Esophagus mucosa (tissue), 1 donor: ENCODE measurements at places on chromosomes 2 and 18. TPM values are rescaled to one million over a fixed set of nuclear protein-coding genes. Genes with fewer than 3 reads are reported as not detected.

The PFN4 gene
- total RNA-seq = 0.24 TPM

DNA sequence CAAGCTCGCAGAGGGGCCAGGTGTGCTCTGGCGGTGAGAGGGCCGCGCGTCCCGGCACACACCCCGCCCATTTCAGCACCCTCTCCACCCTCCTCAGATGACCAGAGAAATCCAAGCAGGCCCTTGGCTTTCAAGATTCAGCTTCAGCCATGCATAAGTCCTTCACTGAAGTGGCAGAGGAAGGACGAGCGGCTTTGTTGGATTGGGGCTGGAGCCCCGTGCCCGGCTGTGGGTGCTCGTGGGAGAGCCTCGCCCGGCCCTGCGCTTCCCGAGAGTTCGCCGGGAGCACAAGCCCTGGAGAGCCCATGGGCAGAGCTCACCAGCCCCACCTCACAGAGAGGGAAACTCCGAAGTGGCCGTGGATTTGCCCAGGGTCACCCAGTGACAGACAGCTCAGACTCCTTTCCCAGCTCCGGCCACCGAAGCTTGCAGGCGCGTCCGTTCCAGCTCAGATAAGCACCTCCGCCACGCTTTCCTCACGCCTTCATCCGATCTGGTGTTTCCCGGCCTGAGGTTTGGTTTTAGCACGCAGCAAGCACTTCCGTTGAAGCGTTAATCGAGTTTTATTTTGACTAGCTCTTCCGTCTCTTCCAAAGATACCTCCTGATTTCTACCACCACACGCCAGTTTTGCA lies 45.6 kb upstream of the MTCL1 start:
- ATAC-seq = no peak

GRCh38 chr2:218259099-218259961 lies 1.5 kb upstream of the GPBAR1 start:
- peak; percentile 16 for ATAC-seq

DNA sequence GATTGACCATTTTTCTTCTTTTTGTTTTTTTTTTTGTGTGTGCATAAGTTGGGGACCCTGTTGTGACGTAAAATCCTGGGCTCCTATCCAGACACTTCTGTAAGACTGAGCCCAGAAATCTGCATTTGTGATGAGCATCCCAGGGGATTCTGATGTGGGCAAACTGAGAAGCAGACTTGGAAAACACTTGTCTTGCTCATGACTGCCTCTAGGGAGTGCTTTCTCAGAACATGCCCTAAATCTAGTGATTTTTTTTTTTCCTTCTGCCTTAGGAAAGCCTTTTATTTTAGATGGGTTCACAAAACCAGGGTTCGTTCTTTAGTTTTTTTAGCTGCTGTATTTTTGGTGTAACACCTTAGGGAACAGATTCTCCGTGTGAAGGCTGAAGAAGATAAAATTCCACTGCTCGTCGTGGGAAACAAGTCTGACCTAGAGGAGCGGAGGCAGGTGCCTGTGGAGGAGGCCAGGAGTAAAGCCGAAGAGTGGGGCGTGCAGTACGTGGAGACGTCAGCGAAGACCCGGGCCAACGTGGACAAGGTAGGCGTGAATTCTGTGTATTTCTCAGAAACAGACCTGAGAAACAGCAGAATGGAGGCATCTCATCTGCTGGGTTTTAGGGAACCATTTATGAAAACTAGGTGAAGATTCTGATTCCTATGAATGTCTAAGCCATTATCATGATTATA lies 36.7 kb downstream of the RALB start:
- ATAC-seq = no peak

DNA sequence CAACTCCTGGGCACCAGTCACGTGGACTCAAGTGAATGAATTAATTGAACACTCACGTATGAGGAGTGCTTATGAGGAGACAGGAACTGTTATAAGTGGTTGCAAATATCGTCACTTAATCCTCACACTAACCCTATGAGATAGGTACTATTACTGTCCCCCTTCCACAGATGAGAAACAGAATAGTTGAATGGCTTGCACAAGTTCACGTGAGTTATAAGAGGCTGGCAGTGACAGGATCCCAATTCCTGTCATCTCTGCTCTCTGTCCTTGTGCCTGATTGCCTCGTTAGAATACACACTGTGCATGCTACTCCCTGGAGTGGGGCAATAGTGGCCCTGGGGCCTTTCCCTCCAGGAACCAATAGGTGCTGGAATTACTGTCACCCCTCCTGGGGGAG lies 253.5 kb downstream of the DYSF start:
- ATAC-seq = no peak

The TRAPPC12 gene
- 61.7 TPM for total RNA-seq

The ZSWIM2 gene
- not detected for total RNA-seq

DNA sequence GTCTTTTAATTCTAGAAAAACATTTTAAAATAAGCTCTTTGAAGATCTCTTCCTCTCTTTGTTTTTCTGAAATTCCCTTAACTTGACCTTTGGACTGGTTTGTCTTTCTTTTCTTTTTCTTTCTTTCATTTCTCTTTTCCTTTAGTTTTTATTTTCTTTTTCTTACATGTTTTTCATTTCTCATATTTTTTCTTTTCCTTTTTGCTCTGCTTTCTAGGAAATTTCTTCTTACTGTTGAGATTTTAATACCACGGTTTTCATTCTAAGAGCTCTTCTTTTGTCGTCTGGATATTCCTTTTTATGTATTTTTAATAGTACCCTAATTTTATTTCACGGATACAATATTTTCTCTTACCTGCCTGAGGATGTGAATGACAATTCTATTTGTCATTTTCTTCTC lies 337.8 kb downstream of the AGPS start:
- ATAC-seq = no peak

DNA sequence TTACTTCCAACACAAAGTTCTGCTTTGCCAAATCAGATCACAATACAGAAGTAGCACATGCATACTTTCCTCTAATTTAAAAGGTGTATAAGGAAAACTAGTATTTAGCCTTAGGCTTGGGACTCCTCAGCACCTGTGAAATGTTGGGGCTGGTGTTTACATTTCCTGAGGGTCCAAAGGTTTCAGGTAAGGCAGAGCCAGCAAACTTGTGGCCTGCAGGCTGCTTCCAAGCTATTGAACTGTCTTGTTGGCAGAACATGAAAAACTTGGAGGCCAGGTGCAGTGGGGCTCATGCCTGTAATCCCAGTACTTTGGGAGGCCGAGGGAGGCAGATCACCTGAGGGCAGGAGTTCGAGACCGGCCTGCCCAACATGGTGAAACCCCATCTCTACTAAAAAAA lies 26.5 kb upstream of the GPR39 start:
- ATAC-seq = no peak

The OSBPL6 gene
- total RNA-seq = 6.5 TPM
